ENCODE measurements at places on chromosomes 6 and 20.

GRCh38 chr20:49808753-49809152 lies 3.9 kb upstream of the SLC9A8 start:
- no peak for DNase-seq

DNA sequence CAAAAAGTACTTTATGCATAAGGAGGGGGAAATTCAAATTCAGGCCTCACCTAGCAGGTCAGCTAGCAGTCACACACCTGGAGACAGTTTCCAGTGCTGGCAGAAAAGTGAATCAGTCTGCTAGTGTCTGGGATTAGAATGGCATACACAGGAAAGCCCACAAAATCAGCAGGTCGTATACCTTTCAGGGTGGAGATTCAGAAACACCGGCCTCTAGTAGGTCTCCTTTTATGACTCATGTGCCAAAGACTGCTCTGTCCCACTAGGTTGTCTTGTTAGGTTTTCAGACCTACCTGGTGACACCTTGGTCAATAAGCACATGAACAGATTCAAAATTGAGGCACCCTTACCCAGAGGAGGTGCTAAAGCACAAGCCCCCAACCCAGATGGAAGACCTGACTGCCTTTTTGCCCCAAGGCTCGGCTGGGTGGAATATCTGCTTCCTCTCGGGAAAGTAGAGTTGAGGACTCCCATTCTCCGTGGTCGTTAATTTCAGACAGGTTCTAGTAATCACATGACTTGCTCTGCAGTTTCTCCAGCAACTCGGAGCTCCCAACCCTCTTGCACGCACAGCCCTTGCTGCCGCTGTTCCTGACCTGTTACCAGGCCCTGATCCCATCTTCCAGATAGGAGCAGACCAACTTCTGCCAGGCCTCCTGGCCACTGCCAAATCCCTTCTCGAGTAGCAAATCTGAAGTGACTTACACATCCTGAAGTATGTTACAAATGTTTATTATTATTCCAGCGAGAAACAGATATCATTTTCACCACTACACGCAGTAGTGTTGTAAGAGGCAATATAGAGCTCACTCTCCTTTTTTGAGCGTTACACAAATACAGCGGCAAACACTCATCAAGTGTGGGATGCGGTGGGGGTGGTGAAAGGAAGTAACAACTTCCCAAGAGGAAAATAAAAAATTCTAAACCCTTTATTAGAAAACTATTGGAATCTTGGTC lies 46.6 kb downstream of the AGPAT4 start:
- DNase-seq: no peak

GRCh38 chr6:33490621-33491020 lies 36.2 kb downstream of the ZBTB9 start:
- no peak for DNase-seq

GRCh38 chr20:3037654-3038053 lies 5.8 kb upstream of the GNRH2 start:
- DNase-seq: no peak

- DNase-seq: no peak
These were observed 19.8 kb downstream of the BFSP1 start for GRCh38 chr20:17511401-17511800.

- no peak for DNase-seq
These were observed 31.9 kb downstream of the DUSP22 start for GRCh38 chr6:324116-324728.

DNA sequence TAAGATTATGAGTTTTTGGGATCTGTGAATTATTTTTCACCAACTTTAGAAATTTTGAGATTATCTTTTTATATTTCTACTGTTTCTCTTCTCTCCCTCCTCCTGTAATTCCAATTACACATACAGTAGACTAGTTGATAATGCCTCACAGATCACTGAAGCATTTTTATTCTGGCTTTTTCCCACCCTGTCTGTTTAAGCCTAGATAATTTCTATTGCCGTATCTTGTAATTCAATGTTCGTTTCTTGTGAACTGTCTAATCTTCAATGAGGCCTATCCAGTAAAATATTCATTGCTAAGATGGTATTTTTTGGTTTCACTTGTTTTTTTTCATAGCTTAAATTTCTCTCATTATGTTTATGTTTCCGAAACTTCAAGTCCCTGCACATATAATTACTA lies 12.0 kb downstream of the MDN1 start:
- DNase-seq: no peak

GRCh38 chr6:148413321-148414091 lies 70.9 kb downstream of the SASH1 start:
- DNase-seq: no peak

DNA sequence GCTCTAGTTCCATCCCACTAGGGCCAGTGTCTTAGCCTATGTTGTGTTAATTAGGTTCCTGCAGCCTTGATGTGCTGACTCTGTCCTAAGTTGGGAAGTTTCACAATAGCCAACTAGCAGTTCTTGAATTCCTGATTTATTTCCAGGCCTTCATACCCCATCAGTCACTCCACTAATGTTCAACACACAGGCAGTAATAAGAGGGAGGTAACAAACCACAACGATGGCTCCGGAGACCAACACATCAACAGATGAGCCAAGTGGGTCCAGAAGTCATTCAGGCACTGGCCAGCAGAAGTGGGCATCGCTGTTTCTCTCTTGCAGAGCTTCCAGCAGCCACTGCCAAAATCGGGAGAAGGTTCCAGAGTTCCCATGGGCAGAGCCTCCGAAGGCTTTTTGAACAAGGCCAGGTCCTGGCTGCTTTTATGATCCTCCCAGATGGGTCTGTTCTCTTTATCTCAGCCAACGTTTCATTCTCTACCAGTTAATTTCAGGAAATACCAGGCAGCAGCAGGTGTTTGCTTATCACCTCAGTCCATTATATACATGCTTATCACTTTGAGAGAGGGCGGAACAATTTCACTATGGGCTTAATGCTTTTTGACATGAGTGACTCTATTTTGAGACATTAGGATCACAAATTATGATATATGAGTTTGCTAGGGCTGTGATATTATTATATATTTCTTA lies 48.5 kb upstream of the NOP56 start:
- DNase-seq: no peak

GRCh38 chr6:143247586-143247985 lies 186.9 kb downstream of the AIG1 start:
- DNase-seq: no peak

- peak; percentile 54 for DNase-seq
These were observed 134.2 kb downstream of the CARMIL1 start for GRCh38 chr6:25413207-25413905.

- no peak for DNase-seq
These were observed 284.6 kb downstream of the CDC5L start for GRCh38 chr6:44672086-44672485.

DNA sequence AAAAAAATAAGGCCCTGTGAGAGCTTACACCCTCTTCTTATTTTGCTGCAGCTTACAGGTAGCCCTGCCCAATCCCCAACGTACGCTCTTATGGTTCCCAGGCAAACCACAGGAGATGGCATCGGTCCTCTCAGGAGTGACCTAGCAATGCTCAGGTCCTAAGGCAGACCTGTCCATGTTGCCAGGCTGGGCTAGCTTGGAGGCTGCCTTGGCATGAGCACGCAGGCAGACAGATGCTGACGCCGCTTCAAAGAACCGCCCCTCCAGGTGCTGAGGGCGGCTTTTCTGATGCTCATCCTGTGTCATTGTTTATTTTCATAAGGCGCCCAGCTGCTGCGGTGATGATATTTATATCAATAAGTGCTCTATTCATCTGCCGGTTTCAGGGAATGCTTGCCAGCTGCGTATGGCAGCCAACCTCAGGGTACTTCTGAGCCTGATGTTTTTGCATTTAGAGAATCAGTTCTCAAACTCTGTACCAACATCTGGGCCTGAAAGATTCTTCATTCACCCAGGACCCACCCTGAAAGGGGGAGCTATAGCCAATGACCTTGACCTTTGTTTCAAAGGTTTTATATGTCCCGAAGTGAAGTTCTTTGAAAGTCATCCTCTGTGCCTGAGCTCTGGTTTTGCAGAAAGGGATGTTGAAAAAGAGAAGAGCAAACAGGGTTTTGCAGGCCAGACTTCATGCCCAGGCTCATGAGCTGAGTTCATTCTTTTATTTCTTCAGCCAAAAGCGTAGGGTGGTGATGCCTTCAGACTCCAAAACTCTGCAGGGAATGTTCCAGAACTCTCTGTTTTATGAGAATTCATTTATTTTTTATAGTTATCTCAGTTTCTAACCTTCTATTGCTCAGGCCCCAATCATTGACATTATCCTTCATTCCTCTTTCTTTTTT lies 475.6 kb upstream of the CHD6 start:
- DNase-seq: no peak

DNA sequence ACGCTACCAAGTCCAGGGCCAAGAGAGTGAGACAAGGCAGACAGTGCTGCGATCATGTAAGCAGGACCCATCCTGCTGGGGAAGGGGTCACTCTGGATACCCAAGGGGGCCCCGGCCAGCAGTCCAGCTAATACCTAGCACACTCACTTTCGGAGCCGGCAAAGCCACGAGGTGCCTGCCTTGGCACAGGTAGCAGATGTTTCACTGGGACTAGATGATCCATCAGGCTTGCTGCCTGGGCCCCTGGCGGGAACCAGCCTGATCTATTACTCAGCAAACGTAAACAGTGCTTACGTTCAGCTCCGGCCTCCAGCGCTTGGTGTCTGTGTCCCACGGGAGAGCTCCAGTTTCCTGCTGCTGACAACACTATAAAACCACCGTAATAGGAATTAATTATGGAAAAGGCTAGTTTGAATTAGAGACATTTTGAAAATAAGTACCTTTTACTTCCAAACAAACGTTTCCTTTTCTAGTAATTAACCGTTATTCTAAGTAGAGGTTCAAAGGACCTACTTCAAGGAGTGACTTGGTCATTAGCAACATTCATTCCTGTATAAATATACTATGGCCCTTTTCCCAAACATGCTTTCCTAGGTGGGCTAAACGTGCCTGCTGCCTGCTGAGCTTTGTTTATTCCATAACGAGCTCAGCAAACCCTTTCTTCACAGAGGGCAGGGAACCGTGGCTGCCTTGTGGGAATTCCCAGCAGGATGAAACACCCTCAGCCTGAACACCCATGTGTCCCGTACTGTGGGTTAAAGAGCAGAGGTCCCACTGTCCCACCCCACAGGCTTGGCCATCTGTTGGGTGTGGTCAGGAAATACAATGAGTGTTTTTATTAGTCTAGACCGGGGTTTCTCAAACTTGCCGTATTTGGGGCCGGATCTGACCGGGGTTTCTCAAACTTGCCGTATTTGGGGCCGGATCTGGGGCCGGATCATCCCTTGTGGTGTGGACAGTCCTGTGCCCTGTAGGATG lies 18.4 kb downstream of the SLC22A23 start:
- no peak for DNase-seq

DNA sequence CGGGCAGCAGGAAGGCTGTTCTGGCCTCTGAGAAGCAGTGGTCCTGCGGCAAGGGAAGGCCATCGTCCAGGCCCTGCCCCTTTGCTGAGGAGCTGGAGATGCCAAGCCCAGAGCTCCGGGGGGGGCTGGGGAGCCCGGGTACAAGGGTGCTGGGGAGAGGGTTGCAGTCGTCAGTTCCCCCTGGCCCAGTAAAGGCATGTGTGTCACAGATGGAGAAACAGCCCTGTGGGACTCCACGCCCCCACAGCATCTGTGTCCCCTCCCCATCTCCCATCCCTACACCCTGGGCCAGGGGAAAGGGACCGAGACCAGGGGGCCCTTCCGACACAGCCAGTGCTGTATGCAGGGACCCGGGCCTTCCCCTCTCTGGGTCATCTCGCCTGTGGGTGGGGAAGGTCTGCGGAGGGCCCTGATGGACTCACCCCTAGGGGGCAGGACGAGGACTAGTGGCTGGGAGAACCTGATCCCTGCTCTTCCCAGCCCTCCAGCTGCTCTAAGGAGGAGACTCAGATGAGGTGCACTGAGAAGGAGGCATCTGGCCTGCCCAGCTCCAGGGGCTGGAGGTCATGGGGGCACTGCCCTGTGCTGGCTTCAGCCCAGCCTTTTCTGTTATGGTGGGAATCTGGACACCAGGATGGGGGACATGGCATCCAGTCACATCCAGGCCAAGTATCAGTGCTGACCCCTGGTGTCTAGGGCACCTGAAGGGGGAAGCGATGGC lies 609 bp downstream of the MYL9 start:
- DNase-seq: peak; percentile 32

- no peak for DNase-seq
These were observed 79.2 kb upstream of the BACH2 start for GRCh38 chr6:90375681-90376439.

GRCh38 chr6:8361259-8361658 lies 74.1 kb downstream of the SLC35B3 start:
- DNase-seq: no peak

- DNase-seq: no peak
These were observed 92.5 kb downstream of the SPTLC3 start for GRCh38 chr20:13101276-13101675.

DNA sequence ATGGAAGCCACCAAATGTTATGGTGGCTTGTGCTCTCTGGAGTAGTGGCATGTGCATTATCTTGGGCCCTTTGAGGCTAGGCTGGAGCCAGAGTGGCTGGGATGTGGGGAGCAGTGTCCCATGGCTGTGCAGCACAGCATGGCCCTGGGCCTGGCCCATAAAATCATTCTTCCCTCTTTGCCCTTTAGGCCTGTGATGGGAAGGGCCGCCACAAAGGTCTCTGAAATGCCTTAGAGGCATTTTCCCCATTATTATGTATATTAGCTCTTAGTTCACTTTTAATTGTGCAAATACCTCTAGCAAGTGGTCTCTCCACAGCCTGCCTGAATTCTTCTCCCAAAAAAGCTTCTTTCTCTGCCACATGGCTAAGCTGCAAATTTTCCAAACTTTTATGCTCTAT lies 297.3 kb upstream of the IRAK1BP1 start:
- no peak for DNase-seq

DNA sequence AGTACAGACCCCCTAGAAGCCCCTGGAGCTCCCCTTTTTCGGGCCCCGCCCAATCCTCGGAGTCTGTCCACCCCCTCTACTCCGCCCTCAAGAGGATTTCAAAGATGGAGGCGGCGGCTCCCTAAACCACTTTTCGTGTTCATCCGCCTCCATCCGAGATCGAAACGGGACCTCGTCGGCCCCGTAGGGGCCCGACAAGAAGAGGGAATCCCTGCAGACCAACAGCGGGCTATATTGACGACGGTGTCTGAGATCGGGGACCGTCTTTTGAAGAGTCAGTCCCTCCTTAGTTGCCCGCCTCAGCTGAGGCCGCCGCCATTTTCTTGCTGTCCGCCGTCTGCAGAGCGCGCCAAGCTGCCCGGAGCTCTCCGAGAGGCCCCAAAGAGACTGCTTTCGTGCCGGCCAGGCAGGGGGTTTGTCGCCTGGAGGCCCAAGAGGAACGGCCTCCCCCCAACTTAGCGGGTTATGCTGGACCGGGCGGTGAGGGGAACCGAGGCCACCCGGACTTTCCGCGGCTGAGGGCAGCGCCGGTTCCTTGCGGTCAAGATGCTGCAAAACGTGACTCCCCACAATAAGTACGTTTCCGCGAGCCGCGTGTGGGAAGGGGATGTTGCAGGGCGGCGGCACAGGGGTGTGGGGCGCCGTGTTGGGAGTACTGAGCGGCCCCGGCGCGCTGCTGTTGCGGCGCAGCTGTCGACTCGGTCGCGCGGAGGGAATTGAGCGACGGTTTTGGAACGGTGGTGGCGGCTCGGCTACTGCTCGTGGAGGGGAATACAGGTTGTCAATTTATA lies 4.2 kb downstream of the BRD2 start:
- peak; percentile 70 for DNase-seq
